ENCODE measurements at places on chromosomes 1 and 21. TPM values are rescaled to one million over a fixed set of nuclear protein-coding genes. Genes with fewer than 3 reads are reported as not detected.

Gene SPATA46
- polyA plus RNA-seq = not detected

Gene ABL2
- 7.5 TPM for polyA plus RNA-seq

Gene KCNH1
- polyA plus RNA-seq = not detected

Gene DISC1
- polyA plus RNA-seq = 5.3 TPM

Gene FPGT
- 8.5 TPM for polyA plus RNA-seq

GRCh38 chr1:229844675-229845074 is 218.6 kb downstream of the URB2 start:
- H3K4me3 ChIP-seq = no peak overlapping the region
- H3K4me1 ChIP-seq = peaks cover 11% of the 10 kb centered on the region
- DNase-seq = no peak

- no peaks in the 10 kb centered on the region for H3K27me3 ChIP-seq
- no peaks in the 10 kb centered on the region for H3K36me3 ChIP-seq
- no peak for DNase-seq
- no peak overlapping the region for H3K27ac ChIP-seq
These were observed 57.7 kb downstream of the DMAP1 start for GRCh38 chr1:44270686-44271628.

DNA sequence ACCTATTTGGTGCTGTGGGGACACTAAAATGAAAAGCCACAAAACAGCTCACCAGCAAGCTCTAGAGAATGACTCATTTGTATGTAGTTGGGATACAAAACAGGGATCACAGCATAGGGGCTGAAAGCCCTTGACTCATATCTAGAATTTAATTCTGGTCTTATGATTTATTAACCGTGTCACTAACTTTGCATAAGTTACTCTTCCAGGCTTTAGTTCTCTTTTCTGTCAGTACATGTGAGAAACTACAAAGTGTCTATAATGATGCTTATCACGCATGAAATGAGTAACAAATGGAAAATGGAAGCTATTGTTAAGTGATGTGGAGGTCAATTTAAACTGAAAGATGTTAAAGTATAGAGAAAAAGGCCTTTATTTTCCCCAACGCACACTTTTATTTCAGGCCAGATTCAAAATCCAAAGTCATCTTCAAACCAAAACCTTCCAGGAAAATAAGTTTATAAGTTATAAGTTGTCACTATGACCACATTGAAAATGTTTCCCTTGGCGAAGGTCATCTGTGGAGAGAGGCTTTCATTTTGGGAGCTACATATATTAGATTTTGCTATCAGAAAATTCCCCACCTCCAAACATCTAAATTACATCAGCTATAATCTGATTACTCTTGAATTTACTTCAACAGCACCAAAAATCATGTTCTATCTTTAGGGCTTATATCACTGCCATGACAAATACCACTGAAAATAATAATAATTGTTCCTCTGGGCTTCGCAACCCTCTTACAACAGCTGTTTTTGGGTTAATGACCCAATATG is 430.5 kb downstream of the MRPL39 start:
- H3K27ac ChIP-seq = no peak overlapping the region
- no peaks in the 10 kb centered on the region for H3K36me3 ChIP-seq
- H3K4me1 ChIP-seq = no peaks in the 10 kb centered on the region
- H3K27me3 ChIP-seq = no peaks in the 10 kb centered on the region
- no peak overlapping the region for H3K4me3 ChIP-seq

- no peak overlapping the region for H3K27ac ChIP-seq
- no peaks in the 10 kb centered on the region for H3K27me3 ChIP-seq
- no peak overlapping the region for H3K4me3 ChIP-seq
- H3K4me1 ChIP-seq = peaks cover 9% of the 10 kb centered on the region
These were observed 73.9 kb downstream of the ST6GALNAC3 start for GRCh38 chr1:76148460-76148859.

GRCh38 chr1:1431845-1432273 is 3.6 kb upstream of the VWA1 start:
- H3K4me3 ChIP-seq = no peak overlapping the region
- H3K27me3 ChIP-seq = no peaks in the 10 kb centered on the region
- no peaks in the 10 kb centered on the region for H3K36me3 ChIP-seq

DNA sequence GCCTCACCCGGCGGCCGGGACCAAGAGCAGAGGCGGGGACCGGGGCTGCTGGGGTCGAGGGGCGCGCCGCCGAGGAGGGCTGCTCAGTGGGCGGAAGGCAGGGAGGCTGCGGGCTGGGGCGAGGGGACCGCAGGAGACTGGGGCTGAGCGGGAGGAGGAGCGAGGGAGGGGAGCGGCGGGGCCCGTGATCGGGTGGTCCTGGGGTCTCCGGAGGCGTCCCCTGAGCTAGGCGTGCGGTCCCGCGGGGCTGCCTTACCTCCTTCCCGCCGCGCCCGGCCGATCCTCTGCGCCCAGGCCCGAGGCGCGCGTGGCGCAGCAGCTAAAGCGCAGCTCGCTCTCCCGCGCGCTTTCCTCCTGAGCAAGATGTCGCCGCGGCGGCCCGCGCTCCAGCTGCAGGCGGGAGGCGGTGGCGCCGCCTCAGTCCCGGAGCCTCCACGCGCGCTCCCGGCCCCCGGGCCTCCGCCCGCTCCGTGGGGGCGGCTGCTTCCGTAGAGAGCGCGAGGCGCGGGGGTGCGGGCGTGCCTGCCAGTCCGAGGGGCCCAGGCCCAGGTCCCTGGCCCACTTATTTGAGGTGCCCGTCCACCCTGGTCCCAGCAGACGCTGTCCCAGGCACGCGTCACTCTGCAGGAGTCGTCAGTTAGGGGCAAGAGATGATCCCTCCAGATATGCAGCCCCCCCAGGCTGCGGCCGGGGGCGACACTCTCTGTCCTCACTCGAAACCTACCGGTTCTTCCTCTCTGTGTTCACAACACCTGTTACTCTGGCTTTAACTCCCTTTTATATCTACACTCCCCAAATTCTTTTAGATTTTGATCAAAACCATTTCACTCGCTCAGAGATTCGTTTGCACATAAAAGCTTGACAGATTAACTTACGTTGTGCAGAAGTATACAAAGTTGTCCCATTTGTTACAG is at the start of gene CCSAP:
Gene CCSAP (minus strand): TSS at position 392 of the 914 bp plus-strand sequence. CDS start 582 bp downstream, outside the sequence.
- peak; percentile 67 for DNase-seq
- H3K27me3 ChIP-seq = no peaks in the 10 kb centered on the region

- H3K27me3 ChIP-seq = no peaks in the 10 kb centered on the region
- peaks cover 4% of the 10 kb centered on the region for H3K4me1 ChIP-seq
- H3K27ac ChIP-seq = no peak overlapping the region
- H3K36me3 ChIP-seq = no peaks in the 10 kb centered on the region
- DNase-seq = no peak
These were observed 97.9 kb upstream of the EXO1 start for GRCh38 chr1:241749945-241750695.

- H3K27ac ChIP-seq = no peak overlapping the region
- no peaks in the 10 kb centered on the region for H3K36me3 ChIP-seq
- no peak overlapping the region for H3K4me3 ChIP-seq
- peaks cover 1% of the 10 kb centered on the region for H3K4me1 ChIP-seq
- DNase-seq = no peak
These were observed 165.6 kb downstream of the C1orf21 start for GRCh38 chr1:184552446-184552845.

- DNase-seq = no peak
- H3K27ac ChIP-seq = no peak overlapping the region
- H3K27me3 ChIP-seq = no peaks in the 10 kb centered on the region
These were observed 65.6 kb upstream of the CD1D start for GRCh38 chr1:158115126-158115525.

DNA sequence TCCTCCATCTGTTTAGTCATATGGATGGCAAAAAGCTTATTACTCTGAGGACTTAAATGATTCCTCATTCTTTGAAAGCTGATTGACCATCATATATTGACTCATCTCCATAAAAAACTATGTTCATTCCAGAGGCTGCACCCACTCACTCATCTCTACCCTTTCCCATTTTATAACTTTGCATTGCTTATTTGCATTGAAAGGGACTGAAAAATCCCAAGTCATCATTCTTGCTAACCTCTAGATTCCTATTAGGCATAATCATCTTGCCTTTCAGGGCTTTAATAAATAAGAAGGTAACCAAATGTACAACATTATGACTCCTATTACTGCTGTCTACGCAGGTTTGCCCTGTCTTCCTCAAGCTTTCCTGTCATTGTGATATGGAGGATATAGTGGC is 1180.3 kb upstream of the B3GALT2 start:
- no peaks in the 10 kb centered on the region for H3K36me3 ChIP-seq
- no peak overlapping the region for H3K4me3 ChIP-seq
- H3K27ac ChIP-seq = no peak overlapping the region
- H3K27me3 ChIP-seq = no peaks in the 10 kb centered on the region
- no peak for DNase-seq

GRCh38 chr1:93584261-93585003 is 97.2 kb downstream of the BCAR3 start:
- no peak overlapping the region for H3K27ac ChIP-seq
- DNase-seq = no peak
- no peaks in the 10 kb centered on the region for H3K27me3 ChIP-seq
